ENCODE measurements at places on chromosomes 7 and 10.

DNA sequence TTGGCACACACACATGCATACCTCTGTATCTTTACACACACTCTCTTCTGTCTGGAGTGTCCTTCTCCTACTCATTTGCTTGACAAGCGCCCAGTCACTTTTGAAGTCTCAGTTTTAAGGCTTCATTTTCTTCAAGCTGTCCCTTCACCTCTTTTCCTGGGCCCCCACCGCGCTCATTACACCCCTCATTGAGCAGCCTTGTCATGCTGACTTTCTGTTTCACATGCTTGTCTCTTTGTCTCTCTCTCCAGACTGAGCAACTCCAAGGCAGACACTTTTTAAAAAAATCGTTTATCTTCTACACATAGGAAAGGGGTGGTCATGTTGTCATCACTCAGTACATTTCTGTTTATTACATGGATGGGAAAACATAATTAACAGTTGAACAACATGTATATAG lies 225.2 kb upstream of the FZD1 start:
- H3K36me3 ChIP-seq: no peaks in the 10 kb centered on the region
- no peaks in the 10 kb centered on the region for H3K4me1 ChIP-seq
- DNase-seq: no peak
- no peaks in the 10 kb centered on the region for H3K27me3 ChIP-seq
- H3K4me3 ChIP-seq: no peak overlapping the region

DNA sequence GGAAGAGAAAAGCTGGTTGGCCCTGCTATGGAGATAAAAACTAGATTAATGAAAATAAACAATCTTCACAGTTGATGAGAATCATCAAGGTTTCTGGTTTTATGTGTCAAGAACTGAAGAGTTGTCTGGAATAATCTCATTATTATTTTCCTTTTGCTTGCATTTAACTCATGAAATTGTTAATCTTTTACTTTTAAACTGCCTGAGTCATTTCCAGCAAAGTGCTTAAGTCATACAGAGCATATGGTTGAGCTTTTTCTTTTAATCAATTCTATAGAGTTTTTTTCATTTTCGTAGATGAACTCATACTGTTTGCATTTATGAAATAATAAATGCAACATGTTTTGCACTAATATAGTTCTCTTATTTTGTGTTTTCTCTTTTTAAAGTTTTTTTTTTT lies 747.9 kb downstream of the NXPH1 start:
- no peaks in the 10 kb centered on the region for H3K36me3 ChIP-seq
- H3K27me3 ChIP-seq: no peaks in the 10 kb centered on the region
- no peak overlapping the region for H3K27ac ChIP-seq
- DNase-seq: no peak
- no peaks in the 10 kb centered on the region for H3K4me1 ChIP-seq
- H3K4me3 ChIP-seq: no peak overlapping the region

GRCh38 chr7:139095194-139095659 lies 14.3 kb downstream of the ZC3HAV1 start:
- no peaks in the 10 kb centered on the region for H3K27me3 ChIP-seq
- peaks cover 73% of the 10 kb centered on the region for H3K4me1 ChIP-seq
- peak; percentile 77 for DNase-seq
- peak overlapping the region; percentile 82 for H3K27ac ChIP-seq
- H3K4me3 ChIP-seq: peak overlapping the region; percentile 95
- H3K36me3 ChIP-seq: peaks cover 91% of the 10 kb centered on the region

- no peak for DNase-seq
- no peaks in the 10 kb centered on the region for H3K4me1 ChIP-seq
- no peak overlapping the region for H3K4me3 ChIP-seq
- no peaks in the 10 kb centered on the region for H3K27me3 ChIP-seq
- no peaks in the 10 kb centered on the region for H3K36me3 ChIP-seq
Observed at GRCh38 chr10:18100669-18101068, 39.6 kb upstream of the CACNB2 start.

GRCh38 chr7:86958380-86958779 lies 101.1 kb downstream of the ELAPOR2 start:
- no peak overlapping the region for H3K4me3 ChIP-seq
- no peak for DNase-seq
- H3K4me1 ChIP-seq: no peaks in the 10 kb centered on the region
- peaks cover 8% of the 10 kb centered on the region for H3K27me3 ChIP-seq
- no peak overlapping the region for H3K27ac ChIP-seq
- no peaks in the 10 kb centered on the region for H3K36me3 ChIP-seq

- no peaks in the 10 kb centered on the region for H3K36me3 ChIP-seq
- H3K27ac ChIP-seq: no peak overlapping the region
- no peaks in the 10 kb centered on the region for H3K27me3 ChIP-seq
- H3K4me3 ChIP-seq: no peak overlapping the region
- DNase-seq: no peak
Observed at GRCh38 chr7:135102372-135102771, 45.5 kb upstream of the TMEM140 start.

- H3K36me3 ChIP-seq: peaks cover 3% of the 10 kb centered on the region
- H3K27ac ChIP-seq: no peak overlapping the region
- no peaks in the 10 kb centered on the region for H3K27me3 ChIP-seq
- H3K4me3 ChIP-seq: no peak overlapping the region
Observed at GRCh38 chr7:46003896-46004875, 83.1 kb upstream of the IGFBP3 start.

- H3K27ac ChIP-seq: no peak overlapping the region
- no peaks in the 10 kb centered on the region for H3K4me1 ChIP-seq
- peaks cover 6% of the 10 kb centered on the region for H3K27me3 ChIP-seq
- no peak for DNase-seq
- no peaks in the 10 kb centered on the region for H3K36me3 ChIP-seq
Observed at GRCh38 chr7:142919656-142920055, 13.9 kb downstream of the TRPV5 start.

Measured in effector memory CD8-positive, alpha-beta T cell (primary cell).